Esophagus squamous epithelium (tissue), 5 donors: ENCODE measurements at places on chromosomes 5 and 9.

GRCh38 chr5:1885868-1886845 is 3.4 kb upstream of the IRX4 start:
- peak overlapping the region; percentile 64 for H3K4me3 ChIP-seq
- peak overlapping the region; percentile 75 for H3K27ac ChIP-seq
- peaks cover 97% of the 10 kb centered on the region for H3K4me1 ChIP-seq
- DNase-seq = no peak

DNA sequence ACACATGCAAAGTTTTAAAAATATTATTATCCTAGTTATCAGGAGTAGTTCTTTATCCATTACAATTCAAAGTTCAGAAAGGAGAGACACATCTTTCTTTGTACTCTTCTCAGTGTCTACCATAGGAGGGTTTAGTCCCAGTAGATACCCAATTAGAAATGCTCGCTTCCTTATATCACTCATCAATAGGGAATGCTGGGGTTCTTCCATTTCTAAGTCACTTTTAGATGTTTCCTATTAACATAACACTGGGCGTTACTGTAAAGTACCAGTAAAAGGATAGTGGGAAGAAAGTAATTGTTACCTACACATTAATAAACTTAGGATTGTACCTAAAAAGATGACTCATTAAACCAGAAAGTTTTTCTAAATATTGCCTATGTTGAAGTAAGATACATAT is 348.3 kb upstream of the CDH6 start:
- H3K36me3 ChIP-seq = no peaks in the 10 kb centered on the region
- H3K27me3 ChIP-seq = no peaks in the 10 kb centered on the region

DNA sequence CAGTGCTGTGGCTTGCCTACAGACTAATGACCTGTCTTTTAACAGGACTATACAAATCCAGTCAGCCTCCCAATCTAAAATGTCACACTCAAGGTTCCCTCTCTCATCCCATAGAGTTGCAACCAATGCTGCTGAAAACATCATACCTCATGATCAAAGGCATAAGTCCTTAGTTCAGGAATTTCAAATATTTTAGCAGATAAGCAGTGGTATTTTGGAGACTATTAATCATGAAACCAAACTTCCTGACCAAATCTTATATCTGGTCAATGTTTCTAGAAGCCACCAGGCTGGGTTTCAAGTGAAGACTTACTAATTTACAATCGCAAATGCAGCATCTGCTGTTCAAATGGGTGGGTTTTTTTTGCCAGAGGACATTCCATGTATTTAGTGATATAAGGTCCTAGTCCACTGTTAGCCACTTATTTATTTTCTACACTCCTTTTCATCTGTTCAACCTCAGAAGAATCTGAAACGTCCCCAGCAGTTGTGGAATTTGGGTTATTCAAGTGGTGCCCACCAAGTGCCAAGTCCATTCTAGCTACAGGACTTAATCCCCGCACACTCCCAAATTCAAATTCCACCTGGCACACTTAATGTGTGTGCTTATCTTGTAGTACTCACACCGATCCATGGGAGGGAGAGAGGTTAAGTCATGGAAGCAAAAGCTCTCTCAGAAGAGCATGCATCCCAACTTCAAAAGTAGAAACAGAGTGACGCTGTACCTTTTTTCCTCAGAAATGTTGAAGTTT is 5.8 kb downstream of the TAS2R1 start:
- H3K4me1 ChIP-seq = no peaks in the 10 kb centered on the region
- DNase-seq = no peak
- no peaks in the 10 kb centered on the region for H3K36me3 ChIP-seq
- H3K27ac ChIP-seq = no peak overlapping the region

- H3K4me3 ChIP-seq = no peak overlapping the region
- H3K36me3 ChIP-seq = no peaks in the 10 kb centered on the region
- DNase-seq = no peak
- H3K27me3 ChIP-seq = no peaks in the 10 kb centered on the region
These were observed 12.3 kb downstream of the BAAT start for GRCh38 chr9:101372327-101373118.
